Uterine smooth muscle cell (primary cell): ENCODE measurements at places on chromosomes 7 and 10. TPM values are rescaled to one million over a fixed set of nuclear protein-coding genes. Genes with fewer than 3 reads are reported as not detected.

Gene UTF1
- 0.12 TPM in 1 of 2 replicates, not detected in the other for total RNA-seq

Gene FAM25C
- total RNA-seq, result not detected in 2 replicates

Gene SNX10
- 4.9 and 6.1 TPM in 2 replicates for total RNA-seq

Gene PRRT4
- total RNA-seq, result under 0.01 and 0.12 TPM in 2 replicates

Gene CAV2
- 92.7 and 112 TPM in 2 replicates for total RNA-seq

Gene IGF2BP3
- 3.1 and 3.5 TPM in 2 replicates for total RNA-seq

Gene KIF11
- 15.1 and 59.2 TPM in 2 replicates for total RNA-seq

Gene PVRIG
- total RNA-seq, result not detected in 2 replicates

Gene NOS3
- total RNA-seq, result 3.3 and 3.7 TPM in 2 replicates

Gene NUTM2B
- 0.22 and 0.37 TPM in 2 replicates for total RNA-seq

Gene HOXA13
- total RNA-seq, result 14.9 and 17.6 TPM in 2 replicates

Gene HYCC1
- total RNA-seq, result 92.2 and 105 TPM in 2 replicates

Gene MYH16
- 0.12 and 0.33 TPM in 2 replicates for total RNA-seq

Gene OPN1SW
- total RNA-seq, result not detected in 2 replicates

Gene PODXL
- 3.2 and 8.6 TPM in 2 replicates for total RNA-seq

Gene SPDYE18
- not detected in 2 replicates for total RNA-seq

Gene IFIT1B
- total RNA-seq, result not detected in 2 replicates

Gene ZNF485
- total RNA-seq, result 3.0 and 3.9 TPM in 2 replicates

Gene AKR1C1
- 72.2 and 86.1 TPM in 2 replicates for total RNA-seq

Gene CAMK2B
- under 0.01 TPM in 1 of 2 replicates, not detected in the other for total RNA-seq

Gene CPA2
- not detected in 2 replicates for total RNA-seq

Gene VGF
- 198 and 249 TPM in 2 replicates for total RNA-seq

Gene GBF1
- total RNA-seq, result 28.8 and 32.1 TPM in 2 replicates

Gene SFMBT2
- 3.5 and 4.1 TPM in 2 replicates for total RNA-seq

Gene H2BK1
- total RNA-seq, result not detected in 2 replicates

Gene OR2A12
- total RNA-seq, result not detected in 2 replicates

Gene EXOSC1
- 34.6 and 39.4 TPM in 2 replicates for total RNA-seq

Gene RFC2
- total RNA-seq, result 15.6 and 50.8 TPM in 2 replicates

Gene CALCR
- not detected in 2 replicates for total RNA-seq

Gene SPDYE6
- total RNA-seq, result 0.25 TPM in 1 of 2 replicates, not detected in the other

Gene SLC26A3
- not detected in 2 replicates for total RNA-seq

Gene MSMB
- total RNA-seq, result 0.62 TPM in 1 of 2 replicates, not detected in the other

Gene IDI2
- not detected in 2 replicates for total RNA-seq

Gene GTF2IRD1
- total RNA-seq, result 29.8 and 31.1 TPM in 2 replicates

Gene ADCY1
- 0.33 and 0.37 TPM in 2 replicates for total RNA-seq

Gene CCDC172
- total RNA-seq, result not detected in 2 replicates

Gene WASHC2A
- 45.5 and 77.6 TPM in 2 replicates for total RNA-seq

Gene TUBB8
- not detected in 2 replicates for total RNA-seq

Gene FAM237B
- total RNA-seq, result 0.12 and 0.22 TPM in 2 replicates

Gene RSBN1L
- 24.9 and 26.3 TPM in 2 replicates for total RNA-seq

Gene GSTO2
- 1.7 and 5.1 TPM in 2 replicates for total RNA-seq

Gene PNLIPRP1
- not detected in 2 replicates for total RNA-seq

Gene MBL2
- total RNA-seq, result not detected in 2 replicates

Gene PNLIP
- total RNA-seq, result not detected in 2 replicates

Gene FAM131B
- total RNA-seq, result 2.3 and 4.1 TPM in 2 replicates

Gene CYP3A7
- total RNA-seq, result 0.55 and 1.2 TPM in 2 replicates

Gene HOXA6
- total RNA-seq, result 0.37 and 1.7 TPM in 2 replicates

Gene HOXA7
- total RNA-seq, result 0.77 and 1.9 TPM in 2 replicates

Gene ARL4A
- total RNA-seq, result 21.9 and 35.2 TPM in 2 replicates

Gene CCM2
- 56.0 and 88.0 TPM in 2 replicates for total RNA-seq
